ENCODE measurements at places on chromosomes 6 and 20.

DNA sequence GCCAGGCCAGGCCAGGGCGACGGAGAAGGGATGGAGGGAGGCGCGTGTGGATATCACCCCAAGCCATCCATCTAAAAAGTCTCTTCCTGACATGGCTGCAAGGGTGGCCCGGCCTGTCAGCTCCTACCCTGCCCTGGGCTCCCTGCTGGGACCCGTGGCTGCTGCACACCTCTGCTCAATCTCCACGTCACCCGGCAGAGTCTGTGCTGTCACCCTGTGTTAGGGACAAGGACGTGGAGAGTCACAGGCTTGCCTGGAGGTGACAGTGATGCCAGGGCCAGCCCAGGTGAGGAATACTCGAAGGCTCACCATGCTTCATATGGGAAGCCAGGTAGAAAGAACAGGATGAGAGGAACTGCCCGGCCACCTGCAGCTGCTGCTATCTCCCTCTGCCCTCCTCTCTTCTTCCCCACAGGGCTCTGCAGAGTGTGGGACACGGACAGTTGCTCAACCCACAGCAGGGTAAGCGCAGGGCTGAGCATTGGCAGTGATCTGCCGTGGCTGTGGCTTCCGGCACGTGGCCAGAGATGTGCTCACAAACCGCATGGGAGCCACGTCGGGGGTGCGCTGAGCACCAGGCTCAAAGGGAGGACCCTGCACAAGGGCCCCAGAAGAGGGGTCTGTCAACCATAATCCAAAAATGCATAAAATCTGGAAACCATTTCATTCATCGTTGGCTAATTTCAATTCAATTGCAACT lies 214.3 kb downstream of the DLL1 start:
- no peak for DNase-seq

DNA sequence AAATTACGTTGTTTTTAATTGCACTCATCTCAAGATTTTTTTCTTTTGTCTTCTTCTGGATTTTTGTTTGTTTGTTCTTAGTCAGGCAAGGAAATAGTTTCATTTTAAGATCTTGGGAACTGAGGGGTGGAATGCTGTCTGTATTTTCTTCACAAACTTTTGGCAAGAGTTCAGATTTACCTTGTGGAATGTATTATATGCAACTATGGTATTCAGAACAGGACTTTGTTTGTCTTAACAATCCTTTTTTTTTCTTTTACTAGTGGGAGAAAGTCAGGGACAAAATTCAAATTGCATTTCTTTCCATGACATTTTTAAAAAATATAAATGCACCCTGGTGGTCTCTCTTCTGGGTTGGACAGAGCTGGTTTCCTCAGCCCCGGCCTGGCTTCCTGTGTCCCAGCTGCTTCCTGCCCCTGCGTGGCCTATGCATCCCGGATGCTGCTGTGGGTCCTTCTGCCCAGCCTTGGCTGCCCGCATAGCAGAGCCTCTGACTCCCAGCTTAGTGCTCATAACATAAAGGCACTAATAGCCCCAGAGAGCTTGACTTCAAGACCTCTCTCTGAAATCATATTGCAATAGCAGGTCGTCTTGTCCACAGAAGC lies 520.7 kb downstream of the QKI start:
- no peak for DNase-seq

DNA sequence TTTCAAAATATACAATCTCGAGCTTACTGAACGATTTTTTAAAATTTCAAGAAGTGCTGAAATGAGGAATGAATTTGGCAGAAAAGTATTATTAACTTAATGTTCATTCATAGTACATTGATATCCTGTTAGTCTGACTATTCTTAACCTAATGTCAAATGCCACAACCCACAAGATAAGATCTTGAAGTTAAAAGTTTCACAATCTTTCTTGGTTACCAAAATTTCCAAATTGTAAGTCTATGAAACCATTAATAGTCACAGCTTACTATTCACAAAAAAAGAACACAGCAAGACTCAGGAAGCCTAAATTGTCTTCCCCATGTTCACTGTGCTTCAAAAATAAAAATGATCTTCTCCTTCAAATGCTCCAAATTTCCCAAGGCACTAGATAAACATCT lies 71.3 kb downstream of the HACE1 start:
- no peak for DNase-seq

GRCh38 chr6:152143359-152143758 lies 335.9 kb downstream of the ESR1 start:
- DNase-seq = no peak

- no peak for DNase-seq
Observed at GRCh38 chr6:131655951-131656350, 18.8 kb downstream of the ENPP3 start.

GRCh38 chr6:43623880-43624785 lies 4.9 kb downstream of the GTPBP2 start:
- DNase-seq = no peak

DNA sequence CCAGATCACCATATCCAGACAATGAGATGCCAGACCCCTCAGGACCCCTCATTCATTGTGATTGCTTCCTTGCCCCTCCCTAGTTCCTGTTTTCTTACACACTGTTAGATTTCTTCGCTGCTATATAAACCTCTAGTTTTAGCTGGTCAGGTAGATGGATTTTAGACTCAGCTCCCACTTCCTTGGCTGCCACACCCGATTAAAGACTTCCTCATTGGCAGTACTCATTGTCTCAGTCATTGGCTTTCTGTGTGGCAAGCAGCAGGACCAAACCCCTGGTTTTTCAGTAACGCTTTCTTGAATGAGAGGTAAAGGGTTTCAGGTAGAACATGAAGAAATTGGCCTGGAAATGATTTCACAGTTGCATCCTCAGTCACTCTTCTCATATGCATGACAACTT lies 47.9 kb downstream of the QRSL1 start:
- no peak for DNase-seq

- DNase-seq = no peak
Observed at GRCh38 chr20:17827759-17828559, 128.2 kb downstream of the BANF2 start.

- no peak for DNase-seq
Observed at GRCh38 chr6:7419065-7419464, 29.5 kb downstream of the RIOK1 start.

DNA sequence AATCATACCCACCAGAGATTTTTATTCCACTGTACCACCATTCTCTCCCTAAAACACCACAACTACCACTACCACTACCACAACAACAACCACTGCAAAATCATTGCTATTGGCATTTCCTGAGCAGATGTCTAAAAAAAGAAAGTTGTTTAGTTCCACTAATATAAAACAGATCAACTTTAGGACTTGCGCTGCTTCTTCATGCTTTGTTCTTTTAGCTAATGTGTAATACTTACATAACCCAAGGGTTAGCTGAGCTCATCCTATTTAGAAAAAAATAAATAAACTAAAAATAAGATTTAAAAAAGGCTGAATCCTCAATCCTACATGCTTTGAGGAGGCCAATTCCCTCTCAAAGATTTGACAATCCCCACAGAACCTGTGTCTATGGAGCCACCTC lies 11.4 kb downstream of the IYD start:
- DNase-seq = no peak

- DNase-seq = no peak
Observed at GRCh38 chr6:38218235-38218634, 398.7 kb downstream of the ZFAND3 start.

- DNase-seq = no peak
Observed at GRCh38 chr20:5221061-5221430, 94.2 kb downstream of the CDS2 start.

- DNase-seq = peak; percentile 71
Observed at GRCh38 chr6:155177363-155177961, 86.4 kb upstream of the CLDN20 start.

- no peak for DNase-seq
Observed at GRCh38 chr6:100453701-100454521, 10.8 kb downstream of the SIM1 start.

- no peak for DNase-seq
Observed at GRCh38 chr6:6386010-6386409, 65.5 kb upstream of the F13A1 start.

DNA sequence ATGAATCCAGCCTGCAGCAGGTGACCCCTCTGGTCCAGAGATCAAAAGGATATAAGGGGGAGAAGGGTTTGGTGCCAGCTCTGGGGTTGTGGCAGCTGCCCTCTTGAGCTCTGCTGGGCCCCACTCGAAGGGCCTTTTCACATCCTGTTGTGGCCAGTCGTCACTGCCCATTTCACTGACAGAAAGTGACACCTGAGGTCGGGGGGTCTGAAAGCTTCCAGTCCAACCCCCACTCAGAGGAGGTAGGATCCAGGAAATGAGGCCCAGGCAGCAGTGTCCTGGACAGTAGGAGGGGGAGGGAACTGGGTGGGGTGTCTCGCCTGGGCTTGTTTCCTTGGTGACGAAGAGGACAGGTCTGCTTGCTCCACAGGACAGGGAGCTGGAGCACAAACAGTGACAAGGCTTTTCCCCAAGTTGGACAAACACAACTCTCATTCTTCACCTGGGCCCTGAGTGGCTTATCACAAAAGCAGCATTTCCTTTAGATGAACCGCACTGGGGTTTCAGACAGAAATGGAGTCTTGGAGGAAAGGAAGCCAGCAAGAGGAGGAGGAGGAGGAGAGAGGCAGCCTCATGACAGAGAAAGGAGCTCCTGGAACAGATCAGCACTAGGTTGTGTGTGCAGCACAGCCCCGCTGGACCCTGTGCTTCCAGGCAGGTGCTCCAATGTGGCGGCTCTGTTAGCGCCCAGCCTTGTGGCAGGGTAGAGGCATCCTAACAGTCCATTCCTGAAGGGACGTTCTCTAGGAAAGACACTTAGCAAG lies 11.0 kb downstream of the FRS3 start:
- DNase-seq = no peak

DNA sequence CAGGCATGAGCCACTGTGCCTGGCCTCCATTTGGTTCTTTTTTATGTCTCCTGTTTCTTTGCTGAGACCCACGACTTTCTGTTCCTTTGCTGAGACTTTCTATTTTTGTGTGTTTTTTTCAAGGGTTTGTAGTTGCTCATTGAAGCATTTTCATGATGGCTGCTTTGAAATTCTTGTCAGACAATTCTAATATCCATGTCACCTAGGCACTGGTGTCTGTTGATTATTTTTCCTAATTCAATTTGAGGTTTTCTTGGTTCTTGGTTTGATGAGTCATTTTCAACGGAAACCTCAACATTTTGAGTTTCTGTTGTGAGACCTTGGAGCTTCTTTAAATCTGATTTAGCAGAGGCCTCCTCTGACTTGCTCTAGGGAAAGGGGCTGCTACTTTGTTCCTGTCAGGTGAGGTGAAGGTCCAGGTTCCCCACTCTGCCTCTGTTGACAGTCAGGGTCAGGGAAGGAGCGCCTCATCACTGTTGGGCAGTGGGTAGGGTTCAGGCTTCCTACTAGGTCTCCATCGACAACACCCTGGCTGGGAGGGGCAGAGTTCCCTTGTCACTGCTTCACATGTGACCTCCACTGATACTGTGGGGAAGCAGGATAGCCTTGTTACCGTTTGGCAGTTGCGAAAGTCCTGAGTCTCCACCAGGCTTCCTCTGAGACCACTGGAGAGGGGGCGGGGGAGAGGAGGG lies 67.2 kb upstream of the RNF24 start:
- no peak for DNase-seq

DNA sequence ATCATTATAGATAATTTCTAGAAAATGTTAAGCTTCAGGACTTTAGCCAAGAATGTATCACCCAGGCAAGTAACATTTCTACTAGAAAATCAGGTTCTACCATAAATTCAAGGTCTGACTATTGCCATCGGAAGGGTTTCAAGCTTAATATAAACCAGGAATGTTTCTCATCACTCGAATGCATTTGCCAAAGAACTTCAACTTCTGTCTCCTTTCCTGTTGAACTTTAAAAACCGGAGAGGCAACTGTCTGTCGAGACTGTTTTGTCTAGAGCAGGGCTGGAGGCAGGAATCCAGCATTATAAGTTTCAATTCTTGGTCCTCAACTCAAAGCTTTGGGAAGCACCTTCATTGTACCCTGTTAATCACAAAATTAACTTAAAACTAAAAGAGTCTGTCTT lies 264.7 kb downstream of the ZNF217 start:
- no peak for DNase-seq

DNA sequence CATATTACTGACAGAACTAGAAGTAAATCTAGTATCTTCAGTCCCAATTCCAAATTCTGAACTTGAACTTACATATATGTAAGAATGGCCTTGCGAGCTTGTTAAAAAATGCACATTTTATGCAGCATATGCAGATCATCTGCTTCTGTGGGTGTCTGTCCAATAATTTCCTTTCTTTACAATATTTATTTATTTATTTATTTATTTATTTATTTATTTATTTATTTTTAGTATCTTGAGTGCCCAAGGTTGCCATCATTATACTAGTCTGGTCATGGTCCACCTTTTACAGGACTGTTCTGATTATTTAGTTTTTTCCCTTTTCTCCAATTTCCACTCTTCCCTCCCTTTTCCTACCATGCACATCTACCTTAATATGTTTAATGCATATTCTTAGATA lies 528.4 kb downstream of the COL12A1 start:
- no peak for DNase-seq

- DNase-seq = no peak
Observed at GRCh38 chr6:118896339-118897136, 2.6 kb downstream of the ASF1A start.

- no peak for DNase-seq
Observed at GRCh38 chr6:70797625-70798024, 129.9 kb downstream of the SMAP1 start.

GRCh38 chr20:63774306-63774705 lies 34.7 kb downstream of the SLC2A4RG start:
- no peak for DNase-seq

DNA sequence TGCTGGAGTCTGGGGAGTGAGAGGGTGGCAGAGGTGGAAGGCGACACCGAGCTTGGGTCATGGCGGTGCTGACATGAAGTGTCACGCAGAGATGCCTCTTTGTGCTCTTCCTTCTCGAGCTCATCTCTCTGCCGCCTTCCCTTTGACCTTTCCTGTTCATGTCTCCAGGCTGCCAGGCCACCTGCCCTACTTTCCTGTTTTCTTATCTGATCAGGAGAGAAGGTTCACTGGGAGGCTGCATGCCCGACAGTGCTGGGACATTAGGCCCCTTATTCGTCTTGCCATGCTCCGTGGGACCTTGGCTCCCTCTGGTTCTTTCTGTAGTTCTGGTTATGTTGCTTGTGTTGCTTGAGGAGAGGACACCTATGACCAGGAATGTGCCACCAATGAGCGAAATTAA lies 33.2 kb downstream of the CST8 start:
- DNase-seq = no peak
